Tongue (tissue), 3 donors: ENCODE measurements at places on chromosomes 1 and 21. TPM values are rescaled to one million over a fixed set of nuclear protein-coding genes. Genes with fewer than 3 reads are reported as not detected.

Gene TDRD5
- 0.82 TPM for total RNA-seq

DNA sequence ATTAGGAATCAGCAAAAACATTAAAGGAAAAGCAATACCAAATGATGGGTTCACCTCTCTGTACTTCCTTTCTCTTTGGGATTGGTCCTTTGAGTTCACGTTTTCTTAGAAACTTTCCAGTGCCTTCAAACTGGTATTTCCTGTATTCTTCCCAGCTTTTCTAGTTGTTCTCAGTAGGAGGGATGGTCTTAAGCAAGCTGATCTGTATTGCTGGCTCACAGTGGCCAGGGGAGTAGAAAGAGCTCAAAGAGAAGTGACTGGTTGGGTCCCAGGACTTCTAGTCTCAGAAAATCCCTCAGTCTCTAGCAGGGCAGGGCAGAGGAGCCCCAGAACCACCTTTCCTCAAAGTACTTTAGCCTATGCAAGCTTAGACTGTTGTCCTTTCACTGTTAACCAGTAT is 10.1 kb upstream of the USP24 start:
- DNase-seq = no peak

Gene DNM3
- total RNA-seq = 7.1 TPM

Gene RORC
- total RNA-seq = 13.7 TPM

Gene TCEA3
- 241 TPM for total RNA-seq

DNA sequence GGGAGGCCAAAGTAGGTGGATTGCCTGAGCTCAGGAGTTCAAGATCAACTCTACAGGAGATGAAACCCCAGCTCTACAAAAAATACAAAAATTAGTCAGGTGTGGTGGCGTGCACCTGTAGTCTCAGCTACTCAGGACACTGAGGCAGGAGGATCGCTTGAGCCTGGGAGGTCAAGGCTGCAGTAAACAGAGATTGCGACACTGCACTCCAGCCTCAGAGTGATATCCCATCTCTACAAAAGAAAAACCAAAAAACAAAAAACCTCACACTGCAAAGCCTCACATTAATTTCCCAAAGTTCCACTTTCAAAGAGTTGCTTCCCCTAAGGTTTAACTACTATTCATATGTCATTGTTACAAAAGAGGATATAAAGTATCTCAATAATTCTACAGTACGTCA is 29.0 kb upstream of the FBXO28 start:
- DNase-seq = no peak

DNA sequence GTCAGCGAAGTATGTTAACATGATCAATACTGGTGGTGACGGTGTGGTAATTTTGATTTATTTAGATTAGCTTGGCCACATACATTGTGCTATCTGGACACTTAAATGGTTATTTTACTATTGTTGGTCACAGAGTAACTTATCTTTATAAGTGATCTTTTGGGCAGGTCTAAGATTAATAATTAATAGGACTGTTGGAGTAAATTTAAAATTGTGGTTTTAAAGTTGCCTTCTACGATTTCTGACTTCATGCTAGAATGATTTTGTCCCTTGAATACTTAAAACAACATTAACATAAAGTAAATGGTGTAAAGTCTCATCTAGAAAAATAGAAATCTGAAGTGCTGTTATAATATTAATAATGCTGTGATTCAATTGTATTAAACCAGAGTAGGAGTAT is 14.7 kb downstream of the SRRM1 start:
- DNase-seq = no peak

Gene SERTAD4
- 7.0 TPM for total RNA-seq

Gene ADAM30
- not detected for total RNA-seq

Gene S100A2
- 46.5 TPM for total RNA-seq

DNA sequence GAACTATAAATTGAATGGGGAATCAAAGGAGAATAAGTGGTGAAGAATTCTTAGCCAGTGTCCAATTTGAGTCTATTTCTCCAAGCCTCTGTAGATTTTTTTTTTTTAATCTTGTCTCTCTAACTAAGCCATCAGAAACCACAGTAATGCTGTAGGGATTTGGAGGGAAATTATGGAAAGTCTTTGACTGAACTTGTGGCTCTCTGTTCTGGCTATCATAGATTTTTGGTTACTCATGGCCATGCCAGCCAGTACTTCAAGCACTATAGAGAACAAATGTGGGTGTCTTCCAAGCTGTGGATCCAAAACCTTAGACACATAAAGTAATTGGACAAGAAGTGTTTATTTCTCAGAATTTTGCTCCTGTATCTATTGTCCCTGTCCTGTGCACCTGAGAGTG is 147.9 kb downstream of the LRRC40 start:
- no peak for DNase-seq

DNA sequence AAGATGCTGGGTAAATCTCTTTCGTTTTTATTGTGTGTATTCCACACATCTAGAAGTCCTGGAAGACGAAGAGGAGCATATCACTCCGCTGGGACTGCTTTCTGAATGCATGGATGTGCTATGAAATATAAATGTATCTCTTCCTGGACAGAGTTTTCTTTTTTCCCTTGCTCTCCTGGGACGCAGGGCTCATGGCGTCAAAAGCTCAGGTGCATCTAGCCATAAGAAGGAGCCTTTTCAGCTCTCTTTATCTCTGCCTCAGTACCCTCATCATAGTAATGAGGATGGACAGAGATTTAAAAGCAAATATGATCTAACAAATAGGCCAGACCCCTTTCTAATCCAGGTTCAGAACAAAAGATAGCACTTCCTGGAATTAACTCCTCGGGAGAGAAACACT is 27.5 kb upstream of the CASQ2 start:
- DNase-seq = no peak

Gene AKNAD1
- 2.6 TPM for total RNA-seq

DNA sequence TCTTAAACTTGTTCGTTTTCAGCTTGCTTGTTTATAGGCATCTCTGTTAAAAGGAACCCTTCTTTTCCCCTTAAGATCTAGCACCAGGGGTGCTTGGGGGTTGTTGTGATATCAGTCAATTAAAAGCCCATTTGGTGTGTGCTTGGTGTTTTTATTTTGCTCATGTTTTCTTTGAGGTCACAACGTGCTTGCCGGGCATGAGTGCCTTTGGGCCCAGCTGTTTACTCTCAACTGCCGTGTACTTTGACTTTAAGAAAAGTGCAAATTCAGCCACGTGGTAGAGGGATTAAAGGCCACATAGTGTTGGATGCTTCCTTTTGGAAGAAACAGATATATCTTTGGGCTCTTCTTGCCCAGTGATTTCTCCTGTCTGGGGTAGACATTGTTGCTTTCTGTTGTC is 10.5 kb downstream of the ARID1A start:
- peak; percentile 48 for DNase-seq

DNA sequence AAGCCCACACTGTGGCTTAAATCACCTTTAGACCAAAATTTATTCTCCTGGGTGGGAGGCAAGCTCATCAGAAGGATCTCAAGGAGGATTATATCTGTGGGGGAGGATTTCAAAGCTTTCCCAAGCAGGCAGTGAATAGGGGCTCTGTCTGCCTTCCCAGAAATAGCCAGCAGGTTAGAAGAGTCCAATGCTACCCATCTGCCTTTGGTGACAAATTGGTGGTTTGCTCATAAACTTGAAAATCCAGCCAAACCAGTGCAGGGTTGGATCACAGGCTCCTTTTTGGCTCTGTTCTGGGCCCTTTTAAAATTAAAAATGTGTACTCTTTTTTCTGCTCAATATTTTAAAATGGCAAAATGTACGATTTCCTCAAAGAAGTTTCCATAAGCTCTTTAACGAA is 118.9 kb upstream of the ZC3H11B start:
- no peak for DNase-seq

- DNase-seq = no peak
Measured at GRCh38 chr1:218284377-218284916, 646 bp upstream of the RRP15 start.

Gene GPATCH4
- total RNA-seq = 14.5 TPM

DNA sequence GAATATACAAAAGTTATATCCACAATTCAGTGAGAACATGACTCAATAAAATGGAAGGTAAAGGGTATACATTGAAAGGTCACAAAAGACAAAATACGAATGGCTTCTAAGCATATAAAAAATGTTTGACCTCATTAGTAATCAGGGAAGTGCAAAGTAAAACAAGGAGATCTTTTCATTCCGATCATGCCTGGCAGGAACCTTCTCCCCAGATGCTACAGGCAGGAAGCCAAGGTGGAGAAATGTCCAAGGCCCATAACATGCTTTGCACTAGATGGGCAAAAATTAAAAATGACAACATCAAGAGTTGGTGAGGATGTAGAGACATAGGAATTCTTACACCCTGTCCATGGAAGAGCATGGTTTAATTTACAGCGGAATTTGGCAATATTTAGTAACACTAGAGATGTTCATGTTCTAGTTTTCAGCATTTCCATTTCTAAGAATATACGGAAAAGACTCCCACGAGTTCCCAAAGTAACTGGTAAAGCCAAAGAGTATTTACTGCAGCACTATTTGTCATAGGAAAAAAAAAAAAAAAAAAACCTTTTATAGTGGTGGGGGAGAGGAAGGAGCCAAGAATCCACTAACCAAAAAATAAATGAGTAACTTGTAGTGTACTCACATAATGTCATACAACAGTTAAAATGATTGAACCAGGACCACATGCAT is 184.5 kb upstream of the KAZN start:
- no peak for DNase-seq

DNA sequence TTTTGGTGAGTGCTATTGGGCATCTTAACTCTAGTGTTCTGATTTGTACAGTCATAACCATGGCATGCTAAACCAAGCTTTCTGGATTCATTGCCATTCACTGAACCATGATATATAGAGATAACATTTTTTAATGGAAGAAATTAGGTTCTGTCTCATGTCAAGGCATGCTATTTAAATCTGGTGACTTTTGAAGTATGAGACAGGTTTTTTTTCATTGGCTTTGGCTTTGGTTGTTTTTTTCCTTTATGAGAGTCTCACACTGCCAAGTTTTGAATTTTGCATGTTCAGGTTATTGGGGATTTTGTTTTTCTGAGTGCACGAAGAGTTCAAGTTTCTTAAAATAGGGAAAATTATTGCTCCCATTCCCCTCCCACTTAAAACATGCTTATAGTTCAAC is 141.3 kb upstream of the ADAMTS5 start:
- peak; percentile 35 for DNase-seq

Gene TMEM61
- not detected for total RNA-seq

GRCh38 chr1:10161541-10162290 is 48.7 kb upstream of the KIF1B start:
- DNase-seq = peak; percentile 53

GRCh38 chr1:59113876-59114457 is 182.9 kb upstream of the FGGY start:
- no peak for DNase-seq

- no peak for DNase-seq
Measured at GRCh38 chr1:29761159-29761928, 525.0 kb downstream of the PTPRU start.

Gene CHIA
- total RNA-seq = not detected
